Natural killer cell treated with Interleukin-12 subunit alpha and Interleukin-12 subunit beta and Interleukin-15 and Interleukin-18, amount 100 ng/mL, for 72 hours (primary cell): ENCODE measurements at places on chromosomes 3 and 15. TPM values are rescaled to one million over a fixed set of nuclear protein-coding genes. Genes with fewer than 3 reads are reported as not detected.

DNA sequence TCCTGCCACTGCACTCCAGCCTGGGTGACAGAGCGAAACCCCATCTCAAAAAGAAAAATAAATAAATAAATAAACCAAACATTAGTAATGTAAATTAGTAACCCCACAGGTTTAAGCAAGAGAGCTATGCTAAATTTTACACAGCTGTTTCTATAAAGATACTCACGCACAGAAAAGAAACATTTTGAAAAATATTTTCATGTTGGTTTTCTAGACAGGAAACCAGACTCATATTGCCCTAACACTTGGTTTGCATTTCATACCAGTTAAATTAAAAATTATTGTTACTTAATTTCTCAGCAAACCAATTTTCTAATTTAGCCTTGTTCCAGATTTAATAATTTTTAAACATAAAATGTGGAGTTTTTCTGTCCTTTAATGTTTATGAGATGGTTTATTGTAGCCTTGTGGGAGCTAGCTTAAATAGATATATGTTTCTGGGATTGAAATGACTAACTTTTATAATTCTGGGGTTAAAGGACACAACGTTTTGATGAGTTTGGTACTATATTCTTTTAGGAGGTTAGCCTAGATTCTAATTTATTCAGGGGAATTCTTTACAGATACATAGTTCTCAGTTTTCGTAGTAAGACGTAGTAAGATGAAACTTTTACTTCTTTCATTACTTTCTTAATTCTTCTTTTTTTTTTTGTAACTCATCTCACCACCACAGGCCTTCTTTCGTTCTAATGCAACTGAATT, 42.6 kb upstream of the SLC4A7 start:
- no peaks in the 10 kb centered on the region for H3K36me3 ChIP-seq
- H3K4me3 ChIP-seq, result peak overlapping the region; percentile 64
- DNase-seq, result no peak
- peaks cover 28% of the 10 kb centered on the region for H3K4me1 ChIP-seq
- H3K27me3 ChIP-seq, result no peaks in the 10 kb centered on the region

DNA sequence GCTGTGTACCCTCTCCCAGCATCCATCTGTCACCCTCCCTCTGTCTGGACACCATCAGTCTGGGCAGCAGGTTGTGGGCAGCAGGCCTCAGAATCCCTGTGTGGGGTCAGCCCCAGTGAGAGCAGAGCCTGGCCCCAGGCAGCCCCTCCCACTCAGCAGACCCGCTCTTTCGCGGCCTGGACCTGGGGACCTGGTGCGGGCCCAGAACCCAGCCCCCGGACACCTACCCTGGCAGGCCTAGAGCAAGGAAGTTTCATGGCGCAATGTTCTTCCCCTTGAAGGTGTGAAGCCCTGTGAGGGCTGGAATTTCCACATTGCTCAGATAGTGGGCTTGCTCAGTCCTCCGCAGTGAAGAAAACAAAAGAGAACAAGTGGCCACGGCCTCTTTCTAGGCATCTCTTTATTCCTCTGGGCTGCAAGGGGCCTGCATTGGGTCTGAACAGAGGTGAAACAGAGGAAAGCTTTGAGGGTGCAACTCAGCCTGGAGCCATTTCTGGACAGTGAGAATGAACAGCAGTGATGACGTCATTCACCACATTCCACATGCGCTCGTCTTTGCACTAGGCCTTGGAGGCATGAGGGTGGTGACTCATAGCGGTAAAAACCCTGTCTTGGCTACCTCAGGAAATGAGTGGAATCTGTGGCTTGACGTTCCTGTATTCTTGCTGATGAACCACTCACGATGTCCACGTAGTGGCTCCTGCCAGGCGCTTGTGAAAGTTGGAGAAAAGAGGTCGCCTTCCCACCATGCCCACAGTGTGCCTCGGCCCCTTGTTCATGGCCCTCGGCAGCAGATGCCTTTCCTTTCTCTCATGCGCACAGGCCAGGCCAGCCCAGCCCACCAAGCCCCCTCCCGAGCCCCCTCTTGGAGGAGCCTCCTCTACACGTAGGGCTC, 66.1 kb downstream of the SLC30A4 start:
- peaks cover 10% of the 10 kb centered on the region for H3K36me3 ChIP-seq
- peak overlapping the region; percentile 96 for H3K27ac ChIP-seq
- DNase-seq, result peak; percentile 91
- H3K27me3 ChIP-seq, result no peaks in the 10 kb centered on the region
- peaks cover 55% of the 10 kb centered on the region for H3K4me1 ChIP-seq

CORO2B gene
- total RNA-seq, result not detected

CAMK2N2 gene
- 1.2 TPM for total RNA-seq

GRCh38 chr3:101179637-101180036, 140.7 kb downstream of the IMPG2 start:
- no peak overlapping the region for H3K4me3 ChIP-seq
- no peaks in the 10 kb centered on the region for H3K4me1 ChIP-seq
- no peaks in the 10 kb centered on the region for H3K36me3 ChIP-seq
- peaks cover 6% of the 10 kb centered on the region for H3K27me3 ChIP-seq

GRCh38 chr3:47362701-47363100, 18.1 kb upstream of the PTPN23 start:
- no peaks in the 10 kb centered on the region for H3K27me3 ChIP-seq
- H3K36me3 ChIP-seq, result peaks cover 14% of the 10 kb centered on the region
- H3K4me3 ChIP-seq, result peak overlapping the region; percentile 2
- DNase-seq, result no peak
- peaks cover 8% of the 10 kb centered on the region for H3K4me1 ChIP-seq
- H3K27ac ChIP-seq, result no peak overlapping the region

- no peak overlapping the region for H3K27ac ChIP-seq
- no peaks in the 10 kb centered on the region for H3K27me3 ChIP-seq
- H3K4me3 ChIP-seq, result no peak overlapping the region
These were observed 50.7 kb upstream of the GOLGA6L2 start for GRCh38 chr15:23497710-23498111.

GRCh38 chr3:192275741-192276355, 451.5 kb downstream of the FGF12 start:
- no peaks in the 10 kb centered on the region for H3K36me3 ChIP-seq
- H3K4me1 ChIP-seq, result no peaks in the 10 kb centered on the region
- H3K4me3 ChIP-seq, result no peak overlapping the region

IL17RD gene
- total RNA-seq, result 0.28 TPM

GRCh38 chr3:49028673-49029562, at the start of gene IMPDH2:
TSS of gene IMPDH2 (minus strand) at chr3:49029398. CDS start at chr3:49029350, 48 bp downstream.
- DNase-seq, result peak; percentile 96
- H3K27me3 ChIP-seq, result no peaks in the 10 kb centered on the region

ARIH1 gene
- 155 TPM for total RNA-seq

- peaks cover 10% of the 10 kb centered on the region for H3K36me3 ChIP-seq
- no peaks in the 10 kb centered on the region for H3K27me3 ChIP-seq
- no peaks in the 10 kb centered on the region for H3K4me1 ChIP-seq
- DNase-seq, result no peak
These were observed 31.0 kb downstream of the ZNF589 start for GRCh38 chr3:48271763-48272498.

GRCh38 chr3:16522834-16523233, 9.3 kb upstream of the RFTN1 start:
- H3K4me3 ChIP-seq, result peak overlapping the region; percentile 69
- H3K27me3 ChIP-seq, result no peaks in the 10 kb centered on the region
- no peak for DNase-seq
- H3K27ac ChIP-seq, result peak overlapping the region; percentile 90

DNA sequence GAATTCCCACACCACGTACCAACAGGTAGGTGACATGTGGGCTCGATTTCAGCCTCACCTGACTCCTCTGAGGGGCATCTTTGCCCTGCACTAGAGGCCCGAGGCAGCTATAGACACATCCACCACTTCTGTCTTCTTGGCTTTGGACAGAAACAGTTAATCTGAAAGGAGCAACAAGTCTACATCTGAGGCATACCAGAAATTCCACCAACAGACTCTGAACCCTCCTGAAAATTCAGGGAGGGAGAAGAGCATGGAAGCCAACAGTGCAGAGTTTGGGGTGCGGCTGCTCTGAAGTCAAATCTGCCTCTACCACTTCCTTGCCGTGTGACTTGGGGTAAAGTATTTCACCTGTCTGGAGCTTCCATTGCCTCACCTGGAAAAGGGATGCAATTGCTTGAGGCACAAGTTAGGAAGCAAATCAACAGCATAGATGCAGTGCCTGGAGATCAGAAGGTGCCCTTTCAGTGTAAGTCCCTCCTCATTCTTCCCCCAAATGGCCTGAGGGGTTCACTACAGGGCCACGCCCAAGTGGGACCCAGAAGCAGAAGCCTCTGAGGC, 119.8 kb downstream of the SHQ1 start:
- no peak for DNase-seq
- no peak overlapping the region for H3K27ac ChIP-seq
- peaks cover 5% of the 10 kb centered on the region for H3K27me3 ChIP-seq
- H3K36me3 ChIP-seq, result peaks cover 6% of the 10 kb centered on the region
- H3K4me1 ChIP-seq, result peaks cover 2% of the 10 kb centered on the region

AGTR1 gene
- total RNA-seq, result not detected

- no peaks in the 10 kb centered on the region for H3K36me3 ChIP-seq
- no peak overlapping the region for H3K27ac ChIP-seq
- H3K4me3 ChIP-seq, result no peak overlapping the region
These were observed 466.3 kb downstream of the NR2F2 start for GRCh38 chr15:96796841-96797240.

DNA sequence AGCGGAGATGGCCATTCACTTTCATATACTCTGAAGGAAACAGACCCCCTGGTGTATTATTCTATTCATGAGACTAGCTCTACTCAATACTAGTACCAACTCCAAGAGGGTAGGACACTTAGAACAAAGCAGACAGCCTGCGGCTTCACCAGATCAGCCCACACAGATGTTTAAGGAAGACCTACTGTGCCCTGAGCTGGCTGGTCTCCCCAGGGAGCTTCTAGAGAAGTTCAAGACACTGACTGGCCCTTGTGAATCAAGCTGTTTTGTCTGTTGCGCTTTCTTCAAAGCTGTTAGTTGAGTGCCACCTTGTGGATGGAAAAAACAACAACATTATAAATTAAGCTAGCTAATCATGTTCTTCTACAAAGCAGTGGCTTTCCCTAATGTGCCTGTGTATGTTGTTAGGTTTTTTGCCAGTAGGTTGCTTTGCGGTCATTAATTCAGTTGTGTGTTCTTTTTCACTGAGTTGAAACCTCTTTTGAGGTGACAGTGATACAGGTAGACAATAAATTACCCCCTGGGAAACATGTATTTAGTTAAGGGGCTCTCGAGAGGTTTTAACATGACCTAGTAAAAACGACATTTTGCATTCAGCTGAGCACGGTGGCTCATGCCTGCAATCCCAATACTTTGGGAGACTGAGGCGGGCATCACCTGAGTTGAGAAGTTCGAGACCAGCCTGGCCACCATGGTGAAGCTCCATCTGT, 64.2 kb upstream of the MYZAP start:
- H3K27ac ChIP-seq, result no peak overlapping the region
- no peaks in the 10 kb centered on the region for H3K36me3 ChIP-seq
- no peak for DNase-seq
- no peaks in the 10 kb centered on the region for H3K4me1 ChIP-seq

DNA sequence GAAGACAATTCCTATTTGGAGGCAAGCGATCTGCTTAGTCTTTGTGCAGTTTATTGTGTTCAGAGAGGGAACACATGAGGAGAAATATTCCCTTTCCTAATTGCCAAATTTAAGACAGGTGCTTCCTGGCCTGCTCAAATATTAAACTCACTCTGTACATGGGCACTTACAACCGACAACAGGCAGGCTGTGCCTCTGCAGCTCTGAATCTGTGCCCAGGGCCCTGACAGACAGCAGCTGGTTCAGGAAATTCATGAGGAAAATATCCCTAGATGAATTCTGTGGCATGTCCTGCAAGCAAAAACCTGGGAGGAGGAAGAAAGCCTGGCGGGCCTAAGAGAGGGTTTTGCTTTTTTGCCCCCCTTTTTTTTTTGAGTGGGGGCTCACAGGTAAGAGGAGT, 169.3 kb upstream of the TRIM42 start:
- DNase-seq, result no peak
- no peak overlapping the region for H3K4me3 ChIP-seq
- H3K27ac ChIP-seq, result no peak overlapping the region

GRCh38 chr3:42562047-42562907, 19.5 kb downstream of the SEC22C start:
- H3K36me3 ChIP-seq, result peaks cover 21% of the 10 kb centered on the region
- H3K4me1 ChIP-seq, result peaks cover 2% of the 10 kb centered on the region
- no peak overlapping the region for H3K27ac ChIP-seq
- no peak for DNase-seq
- no peak overlapping the region for H3K4me3 ChIP-seq

DNA sequence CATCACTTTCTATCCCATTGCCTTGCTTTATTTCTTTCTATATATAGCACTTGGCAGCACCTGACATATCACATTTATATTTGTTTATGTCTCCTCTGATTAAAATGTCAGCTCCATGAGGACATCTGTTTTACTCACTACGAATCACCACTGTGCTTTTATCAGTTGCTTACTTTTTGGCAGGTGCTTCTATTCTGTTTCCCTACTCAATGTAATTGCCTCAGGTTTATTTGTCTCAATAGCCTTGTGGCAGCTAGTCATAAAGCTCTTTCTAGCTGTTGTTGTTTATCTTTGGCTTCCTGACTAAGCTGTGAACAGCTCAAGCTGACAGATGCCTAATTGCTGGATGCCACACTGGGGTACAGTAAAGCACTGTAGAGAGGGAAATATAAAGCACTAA, 85.5 kb downstream of the VPS13C start:
- no peaks in the 10 kb centered on the region for H3K27me3 ChIP-seq
- peaks cover 43% of the 10 kb centered on the region for H3K36me3 ChIP-seq
- H3K27ac ChIP-seq, result peak overlapping the region; percentile 61

DNA sequence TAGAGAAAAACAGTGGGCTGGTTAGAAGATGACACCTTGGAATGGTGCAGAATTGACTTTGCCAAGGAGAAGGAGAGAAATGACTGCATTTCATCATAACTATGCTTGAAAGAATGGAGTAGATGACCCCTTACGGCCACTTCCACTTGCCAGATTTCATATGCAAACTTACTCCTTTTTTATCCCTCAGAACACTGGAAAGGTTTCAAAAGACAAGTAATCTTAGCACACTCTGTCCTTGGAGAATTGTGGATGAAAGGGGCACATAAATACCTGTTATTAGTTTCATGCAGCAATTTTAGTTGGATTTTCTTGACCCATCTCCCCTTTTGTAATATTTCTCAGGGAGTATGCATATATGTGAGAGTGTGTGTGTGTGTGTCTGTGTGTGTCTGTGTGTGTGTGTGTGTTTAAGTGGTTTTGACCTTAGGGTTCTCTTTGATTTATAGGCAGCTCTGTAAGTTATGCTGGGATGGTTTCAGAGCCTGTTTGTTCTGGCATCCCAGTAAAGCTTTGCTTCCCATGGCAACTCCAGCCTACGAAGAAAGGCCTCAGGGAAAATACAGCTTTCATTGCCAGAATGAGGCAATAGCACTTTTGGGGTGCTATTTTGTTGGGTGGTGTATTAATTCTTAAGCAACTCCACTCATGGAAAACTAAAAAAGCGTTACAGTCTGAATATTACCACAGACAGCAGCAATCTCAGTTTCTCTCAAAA, 122.2 kb upstream of the TP63 start:
- DNase-seq, result no peak
- H3K36me3 ChIP-seq, result no peaks in the 10 kb centered on the region
- no peak overlapping the region for H3K27ac ChIP-seq

DNA sequence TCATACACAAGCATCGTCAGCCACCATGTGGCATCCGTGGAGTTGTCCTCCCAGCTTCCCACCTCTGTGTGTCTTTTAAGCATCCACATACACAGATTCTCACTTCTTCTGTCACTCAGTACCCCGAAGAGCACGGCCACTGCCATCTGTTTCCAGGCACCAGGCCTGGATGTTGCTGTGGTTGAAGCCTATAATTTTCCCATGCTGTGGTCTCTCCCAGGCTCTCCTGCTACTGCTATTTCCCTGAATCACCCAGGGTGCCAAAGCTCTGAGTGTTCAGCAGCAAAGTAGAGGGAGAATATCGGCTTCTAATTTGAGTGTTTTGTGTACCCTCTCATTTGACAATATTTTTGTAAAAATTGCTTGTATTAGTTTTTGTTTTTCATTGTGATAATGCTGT, 265.7 kb downstream of the DIPK2A start:
- no peak overlapping the region for H3K4me3 ChIP-seq
- H3K36me3 ChIP-seq, result no peaks in the 10 kb centered on the region
- no peak for DNase-seq
- no peak overlapping the region for H3K27ac ChIP-seq
- H3K27me3 ChIP-seq, result peaks cover 28% of the 10 kb centered on the region

ARPP21 gene
- not detected for total RNA-seq
